ENCODE measurements at places on chromosomes 4 and X.

- DNase-seq = no peak
These were observed 258.6 kb downstream of the TEX13A start for GRCh38 chrX:104961926-104962325.

DNA sequence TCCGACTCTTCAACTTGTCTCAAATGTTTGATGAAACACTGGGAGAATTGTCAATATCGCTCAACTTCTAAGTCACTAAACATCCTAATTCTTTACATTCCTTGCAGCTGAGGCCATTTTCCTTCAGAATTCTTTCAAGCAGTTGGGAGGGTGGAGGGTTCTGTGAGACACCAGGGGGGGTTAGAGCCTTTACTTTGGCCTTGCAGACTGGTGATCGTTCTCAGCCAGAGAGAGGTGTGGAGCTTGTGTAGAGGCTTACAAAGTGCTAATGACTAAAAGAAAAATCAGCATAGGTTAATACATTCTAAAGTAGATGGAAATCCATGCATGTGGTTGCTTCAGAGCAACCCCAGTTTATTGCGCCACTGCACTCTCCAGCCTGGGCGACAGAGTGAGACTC is 21.3 kb upstream of the SOX3 start:
- DNase-seq = no peak

GRCh38 chrX:23008431-23009099 is 8.8 kb downstream of the DDX53 start:
- DNase-seq = no peak

DNA sequence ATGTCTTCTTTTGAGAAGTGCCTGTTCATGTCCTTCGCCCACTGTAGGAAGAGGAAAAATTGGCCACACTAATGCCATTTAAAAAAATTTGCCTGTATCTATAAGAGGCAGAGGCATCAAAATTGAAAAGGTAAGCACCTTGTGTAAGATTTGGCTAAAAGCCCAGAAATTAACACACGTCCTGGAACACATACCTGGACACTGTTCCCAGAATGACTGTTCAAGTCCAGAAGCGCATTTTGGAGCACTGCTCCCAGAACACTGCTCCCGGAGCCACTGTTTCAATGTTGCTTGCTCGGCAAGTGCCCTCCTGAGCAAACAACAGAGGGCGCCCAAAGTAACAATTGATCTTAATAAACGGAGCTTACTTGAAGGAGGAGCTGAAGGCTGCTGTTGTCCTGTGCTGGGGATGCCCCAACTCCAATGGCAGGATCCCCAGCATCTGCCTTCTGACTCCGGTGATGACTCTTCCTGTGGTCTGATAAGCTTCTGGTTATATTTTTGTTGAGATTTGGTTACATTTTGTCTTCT is 1958.6 kb downstream of the C4orf33 start:
- no peak for DNase-seq

- DNase-seq = peak; percentile 4
These were observed 128.5 kb upstream of the ARX start for GRCh38 chrX:25144043-25144940.

DNA sequence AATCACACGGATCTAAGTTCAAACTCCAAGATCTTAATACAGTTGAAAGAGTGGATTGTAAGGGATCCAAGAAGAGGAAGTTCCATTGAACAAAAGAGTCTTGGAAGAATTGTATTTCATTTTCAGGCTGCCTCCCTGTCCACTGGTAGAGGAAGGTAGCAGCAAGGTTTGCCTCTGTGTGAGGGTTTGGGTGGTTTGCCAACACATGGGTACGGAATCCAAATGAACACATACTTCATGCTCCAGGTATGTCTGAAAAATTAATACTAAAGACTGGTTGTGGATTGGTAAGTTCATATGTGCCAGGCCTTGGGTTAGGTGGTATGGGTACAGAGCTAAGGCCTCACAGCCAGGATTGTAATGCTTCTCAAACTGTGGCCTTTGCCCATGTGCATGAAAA is 523.6 kb upstream of the BOD1L1 start:
- DNase-seq = no peak

DNA sequence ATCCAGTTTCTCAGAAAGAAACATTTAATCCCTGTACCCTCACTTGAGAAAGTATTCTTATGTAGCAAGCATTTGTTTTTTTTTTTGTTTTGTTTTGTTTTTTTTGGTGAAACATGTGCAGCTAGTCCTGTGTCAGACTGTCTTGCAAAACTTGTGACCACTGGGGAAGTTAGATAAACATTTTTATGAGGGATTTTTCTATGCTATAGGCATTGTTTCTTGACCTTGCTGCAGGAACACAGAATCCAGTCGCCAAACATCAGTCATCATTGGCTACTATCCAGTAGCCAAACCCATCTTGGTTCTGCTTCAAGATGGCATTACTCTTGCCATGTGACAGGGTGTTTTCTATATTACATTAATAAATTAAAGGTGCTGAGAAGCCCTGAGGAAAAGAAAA is 7.7 kb upstream of the MAPK10 start:
- no peak for DNase-seq

DNA sequence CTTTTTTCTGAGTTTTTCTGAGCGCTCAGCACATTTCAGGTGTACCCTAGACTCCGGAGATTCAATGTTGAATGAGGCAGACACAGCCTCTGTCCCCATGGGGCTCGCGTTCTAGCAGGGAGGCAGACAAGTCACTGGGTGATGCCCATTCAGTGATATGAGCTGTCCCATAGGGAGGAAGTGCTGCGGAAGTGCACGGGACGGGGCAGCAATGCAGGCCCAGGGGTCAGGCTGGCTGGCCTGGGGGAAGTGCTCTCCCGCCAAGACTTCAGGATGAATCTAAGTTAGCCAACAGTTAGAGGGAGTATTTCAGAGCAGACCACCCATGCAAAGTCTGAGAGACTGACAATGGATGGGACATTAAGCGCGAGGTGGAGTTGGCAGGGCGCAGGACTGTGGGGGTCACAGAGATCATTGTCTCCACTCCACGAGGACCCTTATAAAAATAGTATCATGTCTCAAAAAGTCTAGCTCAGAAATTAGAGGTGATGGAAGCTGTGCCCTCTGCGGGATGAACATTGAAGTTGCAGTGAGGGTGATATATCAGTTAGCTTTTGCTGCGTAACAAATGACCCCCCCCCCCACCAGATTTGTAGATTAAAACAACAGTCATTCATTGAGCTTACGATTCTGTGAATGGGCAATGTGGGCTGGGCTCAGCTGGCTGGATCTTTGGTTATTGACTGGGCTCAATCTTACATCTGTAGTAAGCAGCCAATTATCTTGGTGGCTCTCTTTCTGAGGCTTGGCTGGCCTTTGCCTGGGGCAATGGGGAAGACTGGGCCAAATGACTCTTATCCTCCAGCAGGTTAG is 16.4 kb downstream of the PSAPL1 start:
- no peak for DNase-seq

DNA sequence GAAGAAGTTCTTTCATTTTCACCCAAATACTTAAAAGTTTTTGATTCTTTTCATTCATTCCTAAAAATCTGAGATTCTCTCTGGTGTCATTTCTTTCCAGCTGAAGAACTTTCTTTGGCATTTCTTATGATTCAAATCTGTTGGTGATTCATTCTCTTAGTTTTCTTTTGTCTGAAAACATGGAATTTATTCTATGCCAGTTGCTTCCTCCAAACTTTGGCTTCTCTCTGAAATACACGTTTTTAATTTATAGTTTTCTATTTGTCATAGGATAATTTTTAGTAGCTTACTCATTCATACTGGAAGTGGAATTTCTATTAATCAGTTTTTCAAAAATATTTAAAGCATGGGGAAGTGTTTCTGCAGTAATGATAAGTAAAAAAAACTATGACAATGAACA is 1012.0 kb downstream of the RPA4 start:
- DNase-seq = no peak

GRCh38 chrX:68631336-68631735 is 16.1 kb upstream of the STARD8 start:
- DNase-seq = no peak

GRCh38 chr4:75831856-75832405 is 70.3 kb downstream of the PPEF2 start:
- DNase-seq = no peak

DNA sequence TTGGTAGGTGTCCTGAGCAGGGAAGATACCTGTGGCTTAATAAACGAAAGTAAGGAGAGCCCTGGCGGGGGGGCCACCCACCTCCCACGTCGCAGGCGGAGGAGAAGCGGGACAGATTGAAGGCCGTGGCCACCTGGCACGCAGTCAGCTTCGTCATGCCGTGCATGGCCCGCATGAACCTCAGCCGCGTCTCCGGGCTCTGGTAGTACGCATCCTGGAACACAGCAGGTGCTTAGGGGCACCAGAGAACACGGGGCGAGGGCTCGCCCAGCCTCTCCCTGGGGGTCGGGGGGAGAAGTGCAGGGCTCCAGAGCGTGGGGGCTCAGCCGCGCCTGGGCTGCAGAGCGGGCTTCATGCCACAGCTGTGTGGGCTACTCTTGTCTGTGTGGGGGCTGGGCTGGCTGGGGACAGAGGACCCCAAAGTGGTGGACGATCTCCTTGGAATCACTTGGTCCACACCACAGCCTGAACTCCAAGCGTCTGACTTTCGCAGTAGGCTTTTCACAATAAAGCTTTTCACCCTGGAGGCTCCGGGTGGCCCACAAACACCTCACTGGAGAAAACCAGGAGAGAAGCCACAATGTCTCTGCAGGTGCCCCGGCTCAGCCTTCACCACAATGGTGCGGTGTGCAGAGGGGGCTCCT is 27.1 kb upstream of the SLC25A6 start:
- no peak for DNase-seq

- DNase-seq = no peak
These were observed 97.5 kb upstream of the STX18 start for GRCh38 chr4:4639370-4639769.

GRCh38 chrX:113726009-113726408 is 857.9 kb upstream of the HTR2C start:
- no peak for DNase-seq

GRCh38 chr4:38610966-38611431 is 53.0 kb upstream of the KLF3 start:
- no peak for DNase-seq

GRCh38 chrX:68867458-68868112 is 38.8 kb downstream of the EFNB1 start:
- no peak for DNase-seq

DNA sequence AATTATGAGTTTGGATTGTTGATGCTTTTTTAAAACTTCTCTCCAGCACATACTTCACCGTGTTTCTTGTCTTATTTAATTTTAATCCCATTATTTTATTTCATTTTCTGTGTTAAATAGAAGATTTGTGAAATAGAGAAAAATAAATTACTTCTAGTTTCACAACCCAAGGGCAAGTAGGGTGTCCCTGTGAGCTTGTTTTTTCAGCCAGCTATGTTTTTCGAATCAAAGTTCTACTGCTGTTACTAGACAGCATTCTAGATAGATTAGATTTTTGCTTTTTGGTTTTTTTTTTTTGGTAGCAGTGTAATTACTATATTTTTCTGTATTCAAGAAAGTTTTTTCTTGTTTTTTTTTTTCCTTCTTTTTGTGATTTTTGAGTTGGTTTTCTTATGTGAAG is 59.9 kb downstream of the RBPJ start:
- no peak for DNase-seq

DNA sequence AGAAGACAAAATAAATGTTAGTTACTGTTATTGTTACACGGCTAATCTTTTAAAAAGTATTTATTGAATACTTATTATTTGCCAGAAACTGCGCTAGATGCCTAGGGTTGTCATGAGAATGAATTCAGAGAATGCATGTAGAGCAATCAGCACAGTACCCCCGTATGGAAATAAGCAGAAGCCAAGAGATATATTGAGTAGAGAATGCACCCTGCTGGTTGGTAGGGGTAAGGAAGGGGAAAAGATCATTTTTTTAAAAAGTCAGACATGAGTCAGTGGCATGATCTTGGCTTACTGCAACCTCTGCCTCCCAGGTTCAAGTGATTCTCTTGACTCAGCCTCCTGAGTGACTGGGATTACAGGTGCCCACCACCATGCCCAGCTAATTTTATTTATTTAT is 13.1 kb upstream of the DRP2 start:
- no peak for DNase-seq
